Left ventricle myocardium inferior (tissue), 1 donor: ENCODE measurements at places on chromosomes 6 and 20.

GRCh38 chr6:12077021-12077710 lies 65.1 kb downstream of the HIVEP1 start:
- no peak for DNase-seq

GRCh38 chr6:8539453-8539852 lies 104.1 kb upstream of the SLC35B3 start:
- DNase-seq: no peak

DNA sequence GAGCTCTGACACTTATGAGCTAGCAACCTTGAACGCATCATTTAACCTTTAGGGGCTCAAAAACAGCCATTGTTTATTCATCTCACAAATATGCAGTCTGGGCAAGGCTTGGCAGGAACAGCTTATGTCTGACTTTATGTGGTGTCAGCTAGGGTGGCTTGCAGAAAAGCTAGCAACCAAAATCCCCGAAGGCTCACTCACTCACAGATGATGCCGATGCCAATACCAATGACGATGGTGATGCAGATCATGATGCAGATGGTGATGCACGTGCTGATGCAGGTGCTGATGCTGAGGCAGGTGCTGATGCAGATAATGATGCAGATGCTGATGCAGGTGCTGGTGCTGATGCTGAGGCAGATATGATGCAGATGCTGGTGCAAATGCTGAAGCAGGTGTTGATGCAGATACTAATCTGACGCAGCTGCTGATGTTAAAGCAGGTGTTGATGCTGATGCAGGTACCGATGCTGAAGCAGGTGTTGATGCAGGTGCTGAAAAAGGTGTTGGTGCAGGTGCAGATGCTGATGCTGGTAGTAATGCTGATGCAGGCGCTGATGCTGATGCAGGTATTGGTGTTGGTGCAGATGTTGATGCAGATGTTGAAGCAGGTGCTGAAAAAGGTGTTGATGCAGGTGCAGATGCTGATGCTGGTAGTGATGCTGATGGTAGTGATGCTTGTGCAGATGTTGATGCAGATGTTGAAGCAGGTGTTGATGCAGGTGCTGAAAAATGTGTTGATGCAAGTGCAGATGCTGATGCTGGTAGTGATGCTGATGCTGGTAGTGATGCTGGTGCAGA lies 195.6 kb downstream of the NFATC2 start:
- no peak for DNase-seq

- peak; percentile 16 for DNase-seq
These were observed at the start of gene OPRM1 for GRCh38 chr6:154039231-154039842. Gene OPRM1, plus strand, starts transcription at chr6:154039240. Its CDS starts 305 bp downstream, at chr6:154039545.

DNA sequence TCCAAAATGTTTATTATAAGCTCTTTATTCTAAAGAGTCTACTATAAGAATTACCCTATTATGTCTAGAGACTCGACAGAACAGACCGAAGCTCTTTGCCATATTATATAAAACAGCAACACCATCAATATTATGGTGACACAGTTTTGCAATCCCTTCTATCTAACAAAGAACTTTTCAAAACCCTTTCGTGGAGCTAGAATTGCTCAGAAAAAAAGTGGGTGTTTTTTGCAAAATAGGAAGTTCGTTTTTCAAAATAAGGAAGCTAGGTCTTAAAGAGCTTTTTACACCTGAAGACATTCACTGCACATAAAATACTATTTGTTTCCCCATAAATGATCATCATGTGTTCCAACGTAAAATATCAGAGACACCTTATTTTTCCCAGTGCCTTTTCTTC lies 240.0 kb downstream of the FOXC1 start:
- DNase-seq: no peak

GRCh38 chr6:107386340-107386739 lies 73.0 kb downstream of the PDSS2 start:
- DNase-seq: no peak

DNA sequence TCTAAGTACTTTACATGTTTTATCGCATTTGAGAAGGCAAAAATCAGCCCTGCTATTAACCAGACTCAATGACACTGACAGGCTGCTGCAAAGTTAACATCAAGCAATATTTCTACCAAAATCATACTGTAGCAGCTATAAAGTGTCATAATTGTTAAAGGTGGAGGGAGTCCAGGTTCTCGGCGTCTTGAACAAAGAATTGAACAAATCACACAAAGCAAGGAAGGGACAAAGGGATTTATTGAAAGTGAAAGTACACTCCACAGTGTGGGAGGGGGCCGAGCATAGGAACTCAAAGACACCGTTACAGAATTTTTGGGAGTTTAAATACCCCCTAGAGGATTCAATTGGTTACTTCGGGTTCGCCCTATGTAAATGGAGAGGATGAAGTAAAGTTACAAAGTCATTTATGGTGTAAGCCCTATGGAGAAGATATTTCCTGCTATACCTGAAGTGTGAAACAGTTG lies 12.9 kb upstream of the ZNF391 start:
- DNase-seq: no peak

DNA sequence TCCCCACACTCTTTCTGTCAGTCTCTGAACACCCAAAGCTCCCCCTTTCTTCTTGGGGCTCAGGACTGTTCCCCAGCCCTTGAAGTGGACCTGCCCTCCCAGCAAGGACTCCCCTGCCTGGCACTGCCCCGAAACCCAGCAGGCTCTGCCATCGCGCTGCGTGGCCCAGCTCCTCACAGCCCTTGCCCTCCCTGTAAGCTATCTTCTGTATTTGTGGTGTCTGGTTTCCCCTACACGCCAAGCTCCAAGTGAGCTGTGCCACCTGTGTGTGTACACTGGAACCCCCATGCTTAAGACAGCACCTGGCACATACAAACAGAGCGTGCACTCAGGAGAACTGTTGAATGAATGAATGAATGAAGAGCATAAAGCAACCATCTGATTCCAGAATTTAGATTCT lies 57.7 kb downstream of the TMEM242 start:
- DNase-seq: no peak

DNA sequence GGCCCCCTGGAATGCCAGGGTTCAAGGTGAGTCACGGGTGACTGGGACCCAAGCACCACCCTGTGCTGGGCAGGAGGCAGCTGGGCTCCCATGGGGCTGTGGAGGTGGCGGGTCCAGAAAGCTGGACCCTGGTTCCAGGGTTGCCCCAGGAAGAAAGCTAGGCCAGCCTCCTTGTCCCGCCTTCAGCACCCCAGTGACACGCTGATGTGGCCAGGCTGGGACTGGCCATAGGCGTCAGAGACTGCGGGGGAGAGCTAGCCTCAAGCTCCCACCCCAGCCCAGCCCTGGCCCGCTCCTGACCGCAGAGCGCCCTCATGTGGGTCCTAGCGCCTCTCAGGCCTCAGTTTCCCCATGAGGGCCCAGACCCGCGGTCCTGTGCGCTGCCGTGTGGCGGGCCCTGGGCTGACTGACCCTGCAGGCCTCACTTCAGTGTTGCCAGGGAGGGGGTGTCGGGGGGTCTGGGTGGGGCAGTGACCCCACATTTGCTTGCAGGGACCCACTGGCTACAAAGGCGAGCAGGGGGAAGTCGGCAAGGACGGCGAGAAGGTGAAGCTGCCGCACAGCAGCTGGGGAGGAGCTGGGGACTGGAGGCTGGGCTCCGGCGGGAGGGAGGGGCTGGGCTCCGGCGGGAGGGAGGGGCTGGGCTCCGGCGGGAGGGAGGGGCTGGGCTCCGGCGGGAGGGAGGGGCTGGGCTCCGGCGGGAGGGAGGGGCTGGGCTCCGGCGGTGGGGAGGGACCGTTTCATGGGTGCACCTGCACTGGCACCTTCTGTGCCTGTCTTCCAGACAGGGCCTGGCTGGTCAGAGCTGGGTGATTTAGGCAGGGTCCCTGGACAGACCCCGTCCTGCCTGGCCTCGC lies 7.9 kb downstream of the COL9A3 start:
- DNase-seq: no peak

DNA sequence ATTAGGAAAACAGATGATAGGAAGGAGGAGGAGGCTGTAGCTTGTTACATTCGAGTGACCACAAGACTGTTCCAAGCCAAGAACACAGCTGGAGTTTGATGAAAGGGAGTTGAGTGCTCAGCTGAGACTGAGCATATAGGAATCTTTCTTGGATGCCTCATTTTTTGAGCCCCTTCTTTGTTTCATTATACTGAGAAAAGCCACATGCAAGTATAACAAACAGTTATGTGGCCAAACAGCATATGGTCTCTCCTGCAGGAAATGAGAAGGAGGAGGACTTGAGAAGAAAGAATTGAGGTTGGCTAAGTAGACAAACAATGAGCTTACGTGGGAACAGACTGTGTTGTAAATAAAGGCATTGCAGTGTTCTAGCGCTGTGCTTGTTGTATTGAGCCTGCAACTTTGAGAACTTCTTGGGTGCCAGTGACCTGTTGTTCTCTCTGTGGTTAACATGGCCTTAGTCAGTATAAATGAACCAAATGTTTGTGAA lies 78.3 kb downstream of the AKAP7 start:
- DNase-seq: no peak

DNA sequence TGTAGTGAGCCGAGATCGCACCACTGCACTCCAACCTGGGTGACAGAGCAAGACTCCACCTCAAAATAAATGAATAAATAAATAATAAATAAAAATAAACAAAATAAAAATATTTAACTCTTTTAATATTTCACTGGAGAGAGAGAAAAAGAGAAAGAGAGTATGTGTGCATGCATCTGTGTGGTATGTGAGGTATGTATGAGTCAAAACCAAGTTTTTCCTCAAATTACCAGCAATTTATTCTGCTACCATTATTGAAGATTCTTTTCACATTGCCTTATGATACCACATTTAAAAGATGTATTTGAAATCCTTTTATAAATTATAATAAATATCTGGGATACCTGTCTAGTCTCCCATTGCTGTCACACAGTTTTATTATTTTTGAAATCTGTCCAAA lies 122.1 kb downstream of the CD164 start:
- no peak for DNase-seq

DNA sequence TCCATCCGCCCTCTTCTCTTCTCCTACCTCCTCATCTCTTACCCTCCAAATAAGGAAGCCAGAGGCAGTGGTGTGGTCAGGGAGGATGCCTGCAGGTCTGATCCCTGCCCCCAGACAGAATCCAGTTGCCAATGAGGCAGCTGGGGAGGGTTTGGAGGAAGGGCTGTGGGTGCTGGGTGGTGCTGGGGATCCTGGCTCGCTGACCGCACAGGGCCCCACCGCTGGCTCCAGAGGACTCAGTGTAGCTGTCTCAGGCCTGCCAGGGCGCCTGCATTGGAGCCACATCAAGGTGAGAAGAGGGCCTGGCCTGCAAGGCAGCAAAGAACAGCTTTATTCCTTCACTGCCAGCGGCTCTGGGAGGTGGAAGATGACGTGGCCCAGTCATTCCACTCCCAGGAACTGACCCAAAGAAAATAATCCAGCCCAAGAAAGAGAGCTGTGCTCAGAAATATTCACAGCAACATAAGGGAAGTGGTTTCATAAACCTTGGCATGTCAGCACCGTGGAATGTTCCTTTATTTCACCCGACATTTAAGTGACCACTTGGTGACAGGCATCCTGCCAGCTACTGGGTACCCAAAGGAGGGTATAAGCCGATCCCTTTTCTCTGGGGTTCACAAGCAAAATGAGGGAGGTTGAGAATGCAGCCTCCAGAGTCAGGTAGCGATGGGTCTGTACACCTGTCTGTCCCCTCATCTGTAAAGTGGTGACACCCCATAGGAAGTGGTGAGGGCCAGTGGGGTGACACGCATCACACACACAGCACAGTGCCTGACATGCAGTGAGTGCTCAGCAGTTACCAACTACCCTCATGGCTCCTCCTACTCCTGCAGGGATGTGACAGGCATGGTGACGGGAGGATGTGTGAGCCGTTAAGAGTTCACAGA lies 125.1 kb downstream of the SNX5 start:
- peak; percentile 54 for DNase-seq

DNA sequence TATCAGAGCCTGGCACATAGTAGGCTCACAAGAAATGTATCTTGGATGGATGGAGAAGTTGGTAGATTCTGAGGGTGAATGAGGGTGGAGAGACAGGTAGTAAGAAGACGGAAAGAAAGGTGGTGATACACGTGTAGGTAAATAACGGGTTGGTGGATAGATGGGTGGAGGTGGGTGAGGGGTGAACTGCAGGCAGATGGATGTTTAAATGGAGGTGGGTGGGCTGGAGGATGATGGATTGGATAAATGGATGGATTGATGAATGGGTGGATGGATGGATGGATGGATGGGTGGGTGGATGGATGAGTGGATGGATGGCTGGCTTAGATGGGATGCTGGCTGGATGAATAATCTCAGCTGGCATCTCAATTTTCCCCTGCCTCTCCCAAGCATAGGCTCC lies 9.9 kb downstream of the CDH22 start:
- no peak for DNase-seq

- peak; percentile 71 for DNase-seq
These were observed 56.6 kb downstream of the PHF20 start for GRCh38 chr20:35828434-35828833.

DNA sequence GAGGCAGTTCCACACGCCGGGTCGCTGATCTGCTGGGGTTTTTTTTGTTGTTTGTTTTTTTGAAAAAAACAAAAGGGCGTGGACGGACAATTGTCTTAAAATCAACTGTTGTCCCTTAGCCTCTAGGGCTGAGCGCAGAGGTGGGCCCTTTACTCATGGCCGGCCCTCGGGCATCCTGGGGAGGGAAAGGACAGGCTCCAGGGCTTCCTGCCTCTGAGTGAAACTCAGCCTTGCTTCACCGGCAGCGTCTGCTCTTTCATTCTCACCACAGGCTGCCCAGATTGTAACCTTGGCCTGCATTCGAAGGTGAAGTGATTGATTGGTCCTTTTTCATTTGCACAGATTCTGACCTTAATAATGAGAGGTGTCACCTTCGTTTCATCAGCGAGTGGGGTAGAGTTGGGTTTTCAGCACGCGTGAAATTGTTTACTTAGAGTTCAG lies 797 bp downstream of the SMIM13 start:
- DNase-seq: peak; percentile 41

- DNase-seq: no peak
These were observed 584.2 kb downstream of the CD109 start for GRCh38 chr6:74280130-74280692.

DNA sequence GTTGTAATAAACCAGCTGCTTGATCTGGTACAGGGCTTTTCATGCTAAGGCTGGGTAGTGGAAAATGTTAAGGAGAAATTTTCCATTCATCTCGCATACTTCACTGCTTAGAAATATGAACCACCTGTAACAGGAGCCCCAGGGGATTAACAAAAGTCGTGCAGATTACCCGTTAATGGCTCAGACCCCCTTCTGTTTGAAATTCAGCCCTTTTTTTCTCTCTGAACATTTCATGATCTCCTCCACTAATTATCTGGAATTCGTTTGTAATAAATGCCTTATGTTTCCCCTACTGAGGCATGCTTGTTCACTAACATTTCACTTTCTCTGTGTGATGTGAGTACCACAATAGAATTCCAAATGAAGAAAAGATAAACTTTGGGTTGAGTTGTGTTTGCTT lies 336.4 kb upstream of the HSF2 start:
- DNase-seq: no peak

DNA sequence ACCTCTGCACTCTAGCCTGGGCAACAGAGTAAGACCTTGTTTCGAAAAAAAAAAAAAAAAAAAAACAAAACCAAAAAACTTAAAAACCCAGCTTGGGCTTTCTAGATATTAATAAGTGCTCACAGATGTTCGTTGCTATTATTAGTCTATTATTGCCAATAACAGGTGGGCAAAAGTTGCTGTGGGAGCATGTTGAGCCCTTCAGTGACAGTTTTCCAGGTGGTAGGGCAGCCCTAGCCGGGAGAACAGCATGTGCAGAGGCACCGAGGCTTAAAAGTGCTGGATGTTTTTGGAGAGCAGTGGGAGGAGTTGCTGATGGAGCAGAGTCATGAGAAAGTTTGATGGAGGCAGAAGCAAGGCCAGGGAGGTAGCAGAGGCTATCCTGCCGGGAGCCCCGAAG lies 4.4 kb downstream of the PPP1R16B start:
- DNase-seq: no peak

- DNase-seq: no peak
These were observed 5.7 kb downstream of the CDC25B start for GRCh38 chr20:3801846-3802245.

- DNase-seq: peak; percentile 35
These were observed 139.1 kb downstream of the KIF16B start for GRCh38 chr20:16434062-16434664.
